ENCODE measurements at places on chromosomes 3 and 15. TPM values are rescaled to one million over a fixed set of nuclear protein-coding genes. Genes with fewer than 3 reads are reported as not detected.

The LDHAL6B gene
- polyA plus RNA-seq = not detected

DNA sequence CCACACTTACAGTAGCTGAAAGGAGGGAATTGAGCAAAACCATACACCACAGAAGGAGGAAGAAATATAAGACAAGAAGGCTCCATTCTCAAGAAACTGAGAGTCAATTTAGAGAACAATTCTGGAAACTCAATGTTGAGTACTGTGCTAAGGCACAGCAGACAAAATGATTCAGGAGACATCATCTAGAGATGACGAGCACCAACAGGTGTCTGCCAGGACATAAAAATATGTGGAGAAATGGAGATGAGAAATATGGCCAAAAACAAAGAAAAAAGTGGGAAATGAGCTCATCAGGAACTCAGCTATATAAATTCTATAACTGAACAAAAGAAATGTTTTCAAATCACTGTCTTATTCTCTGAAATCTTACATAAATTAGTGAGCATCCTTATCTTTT, 343.7 kb downstream of the ERC2 start:
- no peak overlapping the region for H3K4me3 ChIP-seq
- H3K27ac ChIP-seq = no peak overlapping the region
- no peaks in the 10 kb centered on the region for H3K4me1 ChIP-seq
- no peak for DNase-seq

GRCh38 chr3:68070186-68070585, 415.8 kb upstream of the SUCLG2 start:
- no peak for DNase-seq
- no peak overlapping the region for H3K27ac ChIP-seq
- H3K4me1 ChIP-seq = no peaks in the 10 kb centered on the region
- H3K36me3 ChIP-seq = no peaks in the 10 kb centered on the region
- no peak overlapping the region for H3K4me3 ChIP-seq

DNA sequence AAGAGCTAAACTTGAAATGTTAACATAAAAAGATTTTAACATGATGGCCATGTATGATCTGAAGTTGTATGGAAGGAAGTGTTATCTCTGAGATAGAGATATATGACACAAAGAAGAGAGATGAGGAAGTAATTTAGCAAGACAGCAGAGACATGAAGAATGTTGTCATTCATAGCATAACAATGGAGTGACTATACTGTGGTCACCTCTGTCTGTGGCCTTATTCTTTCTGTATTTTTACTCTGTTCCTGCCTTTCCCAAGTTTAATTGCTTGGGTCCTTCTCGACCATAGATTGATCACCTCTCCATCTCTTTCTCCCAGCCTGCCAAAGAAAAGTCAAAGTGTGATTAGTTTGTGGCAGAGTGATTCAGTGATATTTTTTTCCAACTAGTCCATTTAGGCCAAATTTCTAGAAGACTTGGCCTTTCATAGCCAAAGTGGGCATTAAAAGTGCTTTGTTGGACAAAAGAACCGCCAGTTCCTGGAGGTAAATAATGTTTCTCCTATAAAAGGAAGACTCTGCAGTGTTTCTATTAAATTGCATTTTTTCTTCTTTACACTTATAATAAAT, 711.9 kb downstream of the CADM2 start:
- H3K4me1 ChIP-seq = no peaks in the 10 kb centered on the region
- H3K27ac ChIP-seq = no peak overlapping the region
- H3K36me3 ChIP-seq = no peaks in the 10 kb centered on the region

- no peaks in the 10 kb centered on the region for H3K36me3 ChIP-seq
- H3K27ac ChIP-seq = no peak overlapping the region
- H3K4me1 ChIP-seq = no peaks in the 10 kb centered on the region
- no peaks in the 10 kb centered on the region for H3K27me3 ChIP-seq
- H3K4me3 ChIP-seq = no peak overlapping the region
- no peak for DNase-seq
These were observed 37.1 kb downstream of the QTRT2 start for GRCh38 chr3:114093596-114093995.

- peaks cover 39% of the 10 kb centered on the region for H3K4me1 ChIP-seq
- H3K4me3 ChIP-seq = no peak overlapping the region
- H3K27ac ChIP-seq = no peak overlapping the region
- no peaks in the 10 kb centered on the region for H3K27me3 ChIP-seq
- H3K36me3 ChIP-seq = no peaks in the 10 kb centered on the region
These were observed 36.5 kb upstream of the KLHL6 start for GRCh38 chr3:183591881-183592521.

DNA sequence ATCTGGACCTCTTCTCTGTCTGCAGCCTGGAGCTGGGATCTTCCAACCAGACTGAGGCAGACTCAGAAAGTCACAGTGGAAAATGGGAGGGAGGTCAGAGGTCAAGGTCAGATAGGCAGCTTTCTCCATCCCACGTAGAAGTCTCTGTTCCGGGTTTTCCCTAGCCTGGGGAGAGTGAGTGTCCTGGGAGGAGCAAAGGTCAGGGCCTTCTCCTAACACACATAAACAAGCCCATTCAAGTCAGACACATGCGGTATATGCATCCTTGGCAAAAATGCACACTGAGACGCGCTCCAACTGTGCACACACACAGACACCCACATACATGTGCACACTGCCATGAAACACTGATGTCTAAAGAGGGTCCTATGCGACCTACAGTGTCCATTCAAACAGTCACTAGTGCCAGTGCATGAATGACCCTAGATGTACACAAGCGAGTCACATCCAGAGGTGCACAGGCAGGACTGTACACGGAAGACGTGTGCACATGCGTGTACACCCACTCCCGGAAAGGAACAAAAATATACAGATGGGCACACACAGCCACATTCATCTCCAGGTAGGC, 681 bp downstream of the TWF2 start:
- peak overlapping the region; percentile 92 for H3K4me3 ChIP-seq
- H3K27me3 ChIP-seq = no peaks in the 10 kb centered on the region
- DNase-seq = no peak
- peak overlapping the region; percentile 95 for H3K27ac ChIP-seq

DNA sequence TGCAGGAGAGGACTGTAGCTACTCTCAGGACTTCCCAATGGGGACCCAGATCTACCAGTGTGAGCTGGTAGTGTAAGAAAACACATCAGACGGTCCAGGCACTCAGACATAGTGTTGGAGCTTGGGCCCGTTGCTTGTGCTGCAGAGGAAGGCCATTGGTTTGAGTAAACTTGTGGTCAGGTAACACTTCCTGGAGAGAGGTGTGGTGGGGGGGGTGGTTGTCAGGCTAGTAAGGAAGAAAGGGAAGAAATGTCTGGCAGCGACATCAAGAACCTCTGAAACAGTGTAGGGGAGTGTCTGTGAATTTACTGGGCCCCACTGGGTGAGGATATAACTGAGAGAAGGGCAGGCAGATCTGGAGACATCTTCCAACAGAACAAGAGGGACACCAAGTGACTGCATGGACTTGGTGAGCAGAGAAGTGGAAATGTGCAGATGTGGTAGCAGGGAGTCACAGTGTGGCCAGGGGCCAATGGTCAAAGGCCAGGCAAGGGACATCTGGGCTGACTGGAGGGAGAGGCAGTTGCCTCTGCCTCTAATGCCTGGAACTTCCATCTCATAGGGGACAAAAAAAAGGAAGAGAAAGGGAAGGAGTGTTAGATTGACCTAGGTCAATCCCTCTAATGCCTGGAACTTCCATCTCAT, 63.7 kb upstream of the MRPS22 start:
- H3K36me3 ChIP-seq = no peaks in the 10 kb centered on the region
- no peak overlapping the region for H3K27ac ChIP-seq
- DNase-seq = no peak
- H3K4me3 ChIP-seq = no peak overlapping the region
- H3K27me3 ChIP-seq = no peaks in the 10 kb centered on the region

DNA sequence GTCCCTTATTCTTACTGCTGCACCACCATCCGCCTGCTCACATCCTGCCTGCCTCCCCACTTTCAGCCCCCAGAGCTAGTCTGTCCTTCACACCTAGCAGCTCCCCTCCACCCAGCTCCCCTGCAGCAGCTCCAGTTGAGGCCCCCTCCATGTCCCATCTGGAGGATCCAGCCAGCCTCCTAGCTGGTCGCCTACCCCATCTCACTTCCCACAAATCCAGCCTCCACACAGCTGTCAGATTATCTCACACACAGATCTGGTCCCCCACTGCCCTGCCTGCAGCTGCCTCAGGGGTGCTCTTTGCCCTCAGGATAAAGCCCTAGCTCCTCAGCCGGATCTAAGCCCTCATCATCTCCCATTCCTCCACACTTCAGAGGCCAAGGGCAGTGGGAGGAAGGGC, 8.8 kb upstream of the SEMA7A start:
- no peak overlapping the region for H3K4me3 ChIP-seq
- H3K4me1 ChIP-seq = peaks cover 3% of the 10 kb centered on the region
- no peaks in the 10 kb centered on the region for H3K27me3 ChIP-seq
- no peak overlapping the region for H3K27ac ChIP-seq

The TTLL13 gene
- polyA plus RNA-seq = not detected

The FEZF2 gene
- not detected for polyA plus RNA-seq

GRCh38 chr3:50674349-50675178, at the start of gene DOCK3:
TSS of gene DOCK3 (plus strand) at chr3:50674927. CDS start at chr3:50675264, 337 bp downstream.
- no peaks in the 10 kb centered on the region for H3K27me3 ChIP-seq
- peak; percentile 71 for DNase-seq
- H3K27ac ChIP-seq = no peak within 1 kb of the TSS
- no peaks in the 10 kb centered on the region for H3K4me1 ChIP-seq

DNA sequence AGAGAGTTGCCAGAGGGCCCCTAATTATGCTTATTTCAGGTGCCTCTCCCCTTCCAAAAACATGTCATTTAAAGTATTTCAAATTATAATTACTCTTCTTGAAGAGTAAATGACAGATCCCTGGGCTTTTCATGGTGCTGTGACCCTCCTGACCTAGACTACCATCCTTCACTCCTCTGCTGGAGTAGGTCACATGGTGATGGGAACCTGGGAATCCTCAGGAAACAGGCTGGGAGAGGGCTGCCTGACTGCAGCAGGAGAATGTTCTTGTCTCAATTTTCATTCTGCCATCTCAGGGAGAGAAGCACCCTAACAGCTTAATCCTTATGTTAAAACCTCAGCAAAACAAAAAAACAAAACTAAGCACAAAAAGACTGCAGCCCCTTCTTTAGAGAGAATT, 24.6 kb downstream of the PGBD4 start:
- no peaks in the 10 kb centered on the region for H3K27me3 ChIP-seq
- no peak overlapping the region for H3K4me3 ChIP-seq
- H3K4me1 ChIP-seq = no peaks in the 10 kb centered on the region
- no peak overlapping the region for H3K27ac ChIP-seq
- no peak for DNase-seq

The CEMIP gene
- polyA plus RNA-seq = not detected

The SLC22A13 gene
- not detected for polyA plus RNA-seq

The APOD gene
- polyA plus RNA-seq = not detected

DNA sequence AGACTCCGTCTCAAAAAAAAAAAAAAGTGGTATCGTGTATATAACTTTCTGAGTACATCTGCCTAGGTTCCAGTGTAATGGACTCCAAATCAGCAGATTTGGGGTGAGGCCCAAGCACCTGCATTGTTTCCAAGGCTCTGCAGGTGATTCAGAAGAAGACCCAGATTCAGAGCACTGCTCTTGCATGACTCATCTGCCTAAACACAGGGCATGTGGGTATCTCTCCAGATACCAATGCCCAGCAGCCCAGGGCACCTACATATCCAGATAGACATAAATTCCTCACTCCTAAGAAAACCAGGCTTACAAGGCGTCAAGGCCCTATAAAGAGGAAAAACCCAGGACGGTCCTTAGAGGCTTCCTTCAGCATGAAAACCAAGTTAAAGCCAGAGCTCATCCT, 24.3 kb downstream of the NDUFAF1 start:
- H3K27me3 ChIP-seq = no peaks in the 10 kb centered on the region
- no peak overlapping the region for H3K4me3 ChIP-seq
- H3K36me3 ChIP-seq = no peaks in the 10 kb centered on the region
- H3K4me1 ChIP-seq = no peaks in the 10 kb centered on the region

Measured in naive thymus-derived CD4-positive, alpha-beta T cell (primary cell).